ENCODE measurements at places on chromosomes 5 and 9.

DNA sequence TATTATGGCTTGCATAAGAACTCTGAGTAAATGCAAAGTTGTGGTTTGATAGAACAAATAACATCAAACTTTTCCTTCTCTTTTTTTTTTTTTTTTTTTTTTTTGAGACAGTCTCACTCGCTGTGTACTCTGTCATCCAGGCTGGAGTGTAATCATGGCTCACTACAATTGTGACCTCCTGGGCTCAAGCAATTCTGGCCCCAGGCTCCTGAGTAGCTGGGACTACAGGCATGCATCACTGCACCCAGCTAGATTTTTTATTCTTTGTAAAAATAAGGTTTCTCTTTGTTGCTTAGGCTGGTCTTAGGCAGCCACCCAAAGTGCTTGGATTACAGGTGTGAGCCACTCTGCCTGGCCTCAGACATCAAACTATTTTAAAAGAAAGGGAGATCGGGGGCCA is 19.0 kb upstream of the PTGER4 start:
- no peak for DNase-seq

DNA sequence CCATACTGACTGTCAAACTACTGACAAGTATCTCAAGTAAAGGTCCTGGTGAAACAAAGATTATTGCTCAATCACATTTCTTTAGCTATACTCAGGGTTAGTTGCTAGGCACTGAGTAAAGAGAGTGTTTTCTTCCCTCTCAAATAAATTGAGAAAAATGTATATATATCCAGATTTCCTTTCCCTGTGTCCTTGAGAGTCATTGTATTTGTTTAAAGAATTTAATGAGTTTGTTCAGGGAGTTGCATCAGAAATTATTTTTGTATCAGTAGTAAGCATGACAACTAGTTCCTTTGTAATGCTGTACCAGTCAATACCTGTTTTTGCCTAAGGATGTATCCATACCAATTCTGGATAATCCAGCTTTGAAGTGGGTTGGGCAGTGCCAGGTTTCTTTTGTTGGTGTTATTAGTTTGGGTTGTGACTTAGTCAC is 3.2 kb upstream of the ANKHD1 start:
- DNase-seq, result no peak

GRCh38 chr9:125312411-125312810 is 50.8 kb downstream of the GAPVD1 start:
- DNase-seq, result no peak

- DNase-seq, result no peak
These were observed 25.5 kb upstream of the IER5L start for GRCh38 chr9:129203556-129203909.

DNA sequence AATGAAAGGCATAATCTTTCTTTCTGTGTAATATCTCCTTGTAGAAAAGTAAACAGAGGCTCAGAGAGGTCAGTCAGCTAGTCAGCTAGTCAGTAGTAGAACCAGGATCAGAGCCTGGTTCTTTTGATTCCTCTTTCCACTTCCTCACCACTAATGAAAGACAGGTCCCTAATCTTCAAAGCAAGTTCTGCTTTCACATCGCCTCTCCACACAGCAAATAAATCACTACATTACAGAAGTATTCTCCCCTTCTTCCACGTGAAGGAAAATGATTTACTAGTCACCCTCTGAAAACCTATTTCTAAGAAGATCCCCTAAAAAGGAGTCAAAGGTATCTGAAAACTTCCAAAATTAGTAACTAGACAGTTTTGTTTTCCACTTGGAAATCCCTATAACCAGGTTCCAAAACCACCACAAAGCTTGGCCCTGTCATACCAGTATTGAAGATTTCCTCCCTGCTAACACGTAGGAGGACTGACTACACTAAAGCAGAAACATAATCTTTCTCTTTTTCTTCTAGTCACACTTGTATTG is 140.5 kb upstream of the TARS1 start:
- no peak for DNase-seq

DNA sequence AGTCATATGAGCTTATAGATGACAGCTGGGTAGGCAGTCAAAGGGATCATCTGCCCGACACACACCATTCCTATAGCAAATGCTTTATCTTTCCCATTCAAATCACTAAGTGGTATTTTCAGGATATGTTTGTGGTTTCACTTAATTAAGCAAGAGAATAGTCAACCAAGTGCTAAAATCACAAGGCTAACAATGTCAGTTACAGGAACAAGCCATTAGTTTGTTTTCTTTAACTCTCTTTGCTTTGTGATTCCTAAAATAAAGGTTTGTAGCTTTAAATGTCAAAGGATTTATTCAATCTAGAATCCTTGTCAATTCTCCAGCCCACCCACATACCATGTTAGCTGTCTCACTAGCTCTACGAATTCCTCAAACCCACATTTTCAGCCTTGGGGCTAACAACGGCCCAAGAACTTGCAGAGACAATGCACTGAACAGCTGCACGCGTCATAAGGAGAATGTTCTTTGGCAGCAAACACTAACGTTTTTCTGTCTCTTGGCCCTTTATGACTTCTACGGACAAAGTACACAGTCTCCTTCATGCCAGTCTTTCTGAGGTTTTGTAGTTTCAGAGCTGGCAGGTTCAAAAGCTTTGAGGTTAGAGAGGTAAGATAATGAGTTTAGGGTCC is 56.6 kb downstream of the ELAVL2 start:
- no peak for DNase-seq

DNA sequence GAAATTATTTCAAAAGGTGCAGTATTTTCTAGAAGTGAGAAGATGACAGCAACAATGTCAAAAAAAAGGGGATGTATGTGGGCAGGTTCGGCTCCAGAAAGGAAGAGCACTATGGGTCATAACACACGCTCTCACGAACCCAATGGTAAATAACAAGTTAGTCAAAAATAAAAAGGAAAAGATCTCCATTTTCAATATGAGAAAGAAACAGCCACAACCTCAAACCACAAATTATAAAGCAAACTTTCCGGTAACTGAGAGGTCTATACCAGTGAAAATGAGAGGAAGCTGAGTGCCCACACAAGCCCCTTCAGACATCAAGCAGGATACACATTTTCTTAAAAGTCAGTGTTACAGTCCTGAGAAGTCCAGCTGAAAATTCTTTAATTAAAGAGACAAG is 398.5 kb upstream of the RPS23 start:
- peak; percentile 10 for DNase-seq

DNA sequence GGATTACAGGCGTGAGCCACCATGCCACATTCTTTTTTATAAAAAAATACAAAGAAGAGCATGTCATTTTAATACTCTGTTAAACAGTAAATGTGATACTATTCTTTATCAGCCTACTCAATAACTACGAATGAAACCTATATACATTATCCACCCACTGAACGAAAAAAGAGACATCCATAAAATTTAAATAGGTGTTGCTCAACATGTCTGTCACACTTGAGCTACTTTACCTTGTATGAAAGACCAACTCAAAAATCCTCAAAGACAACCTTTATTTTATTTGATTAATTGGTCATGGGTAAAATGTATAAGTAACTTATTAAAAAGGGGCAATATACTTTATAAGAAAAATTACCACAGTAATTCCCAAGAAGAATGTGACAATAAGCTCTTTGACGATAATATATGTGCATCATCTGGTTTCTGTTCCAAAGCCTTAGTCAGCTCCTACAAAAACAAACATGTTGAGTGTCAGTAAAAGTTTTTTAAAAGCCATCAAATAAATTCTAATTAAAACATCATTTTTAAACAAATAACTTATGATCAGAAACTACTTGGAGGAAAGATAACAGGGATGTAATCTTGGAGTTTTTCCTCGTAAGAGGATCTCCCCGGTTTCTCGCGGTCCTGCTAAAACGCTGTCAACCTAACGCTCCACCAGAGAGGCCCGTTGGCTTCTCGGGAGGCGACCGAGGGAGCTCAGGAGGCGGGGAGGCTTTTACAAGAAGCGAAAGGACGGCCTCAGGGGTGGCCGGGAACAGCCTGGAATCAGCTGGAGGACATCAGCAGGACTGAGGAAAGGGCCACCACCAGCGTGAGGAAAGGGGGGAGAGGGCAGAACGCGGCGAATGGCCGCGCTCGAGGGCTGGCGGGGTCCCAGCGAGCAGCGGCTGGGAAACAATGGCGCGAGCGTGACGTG is 13.5 kb upstream of the ANKRD18B start:
- peak; percentile 21 for DNase-seq

DNA sequence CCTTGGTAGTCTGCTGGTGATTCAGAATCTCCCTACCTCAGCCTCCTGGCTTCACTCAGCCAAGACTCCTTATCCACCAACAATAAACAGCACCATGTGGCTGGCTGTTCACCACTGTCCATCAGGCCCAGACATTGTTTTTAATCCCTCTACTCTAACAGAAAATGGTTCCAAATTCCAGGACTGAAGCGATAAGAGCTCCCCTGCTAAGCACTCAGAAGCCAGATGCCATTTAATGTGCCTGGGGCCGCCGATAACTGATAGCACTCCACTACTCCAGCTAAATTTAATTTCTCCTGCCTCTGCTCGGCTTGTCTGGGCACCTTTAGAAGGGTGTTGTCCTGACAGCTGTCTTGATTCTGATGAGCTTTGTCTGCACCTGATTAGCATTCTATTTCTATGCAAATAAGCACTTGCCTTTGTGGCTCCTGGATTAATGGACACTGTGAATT is 47.1 kb downstream of the ZNF622 start:
- no peak for DNase-seq

- DNase-seq, result no peak
These were observed 135.9 kb downstream of the GABRB2 start for GRCh38 chr5:161410640-161411039.

- DNase-seq, result peak; percentile 46
These were observed 20.6 kb downstream of the SLC38A9 start for GRCh38 chr5:55691265-55692105.

GRCh38 chr9:94872891-94873511 is 146.5 kb downstream of the AOPEP start:
- no peak for DNase-seq

GRCh38 chr5:51395666-51396356 is 12.6 kb downstream of the ISL1 start:
- no peak for DNase-seq

- DNase-seq, result no peak
These were observed 221.3 kb upstream of the FTMT start for GRCh38 chr5:121630402-121630801.

GRCh38 chr9:107375001-107375400 is 91.9 kb downstream of the RAD23B start:
- no peak for DNase-seq

DNA sequence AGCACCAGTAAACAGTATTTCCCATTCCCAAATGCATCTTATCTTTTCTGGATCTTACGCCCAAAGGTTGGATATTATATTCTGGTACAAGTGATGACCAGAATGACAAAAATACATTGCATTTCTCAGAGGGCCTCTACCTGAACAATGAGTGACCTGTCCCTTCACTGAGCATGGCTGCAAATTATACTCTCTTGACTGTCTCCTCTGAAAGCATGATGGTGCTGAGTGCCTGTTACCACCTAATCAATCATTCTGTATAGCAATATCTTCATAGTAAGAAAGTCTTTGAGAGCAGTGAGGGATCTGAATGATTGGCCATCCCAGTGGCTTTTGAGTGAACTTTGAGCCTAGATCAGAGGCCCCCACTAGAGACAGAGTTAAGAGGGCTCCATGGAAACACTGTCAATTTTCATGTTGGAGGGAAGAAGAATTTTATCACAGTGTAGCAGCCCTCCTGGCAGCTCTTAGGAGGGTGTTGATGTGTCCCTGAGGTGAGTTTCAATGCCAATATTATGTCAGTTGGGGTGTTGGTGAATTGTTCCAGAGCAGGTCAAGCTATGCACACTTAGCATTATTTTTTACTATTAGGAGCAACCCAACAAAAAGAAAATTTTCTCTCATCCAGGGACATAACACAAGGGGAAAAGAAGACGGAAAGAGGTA is 171.7 kb downstream of the MARCHF11 start:
- no peak for DNase-seq

DNA sequence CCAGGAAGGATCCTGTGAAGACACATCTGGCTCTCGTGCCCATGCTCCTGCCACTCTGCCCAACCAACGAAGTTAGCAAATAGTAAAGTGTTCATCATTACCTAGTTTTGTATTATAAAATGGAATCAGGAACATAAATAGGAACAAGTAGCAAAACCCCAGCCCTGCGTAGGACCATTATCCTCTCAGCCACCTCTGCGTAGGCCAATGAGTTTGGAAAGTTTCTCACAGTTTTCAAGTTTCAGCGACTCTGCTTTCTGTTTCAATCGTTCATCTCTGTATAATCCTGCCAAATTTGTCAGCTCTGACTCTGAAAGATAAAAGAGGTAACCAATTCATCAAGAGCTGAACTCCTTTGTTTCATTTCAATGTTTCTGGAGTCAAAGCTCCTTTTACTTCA is 10.1 kb upstream of the SPATA24 start:
- no peak for DNase-seq

DNA sequence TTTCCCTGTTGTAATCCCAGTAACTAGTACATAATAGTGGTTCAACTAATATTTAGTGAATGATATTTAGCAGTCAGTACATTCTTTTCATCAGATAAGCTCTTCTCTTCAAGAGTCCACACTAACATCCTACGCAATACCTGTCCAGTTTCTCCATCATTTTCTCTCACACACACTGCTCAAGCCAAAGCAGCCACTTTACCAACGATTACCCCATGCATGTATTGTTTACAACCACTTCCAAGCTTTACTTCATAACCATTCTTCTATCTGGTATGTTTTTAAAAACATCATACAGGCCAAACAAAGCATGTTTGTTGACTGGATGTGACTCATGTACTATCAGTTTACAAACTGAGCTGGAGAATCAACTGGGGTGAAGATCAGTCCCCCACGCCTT is 7.3 kb downstream of the UBTD2 start:
- no peak for DNase-seq

Data from CD4-positive, alpha-beta T cell treated with Interleukin-2 at 100 ng/mL for 4 hours (primary cell).